H4 (cell line): ENCODE measurements at places on chromosomes 1 and 21. TPM values are rescaled to one million over a fixed set of nuclear protein-coding genes. Genes with fewer than 3 reads are reported as not detected.

- DNase-seq: peak; percentile 25
Measured at GRCh38 chr1:183273300-183273699, 87.2 kb downstream of the LAMC2 start.

- no peak for DNase-seq
Measured at GRCh38 chr1:179251675-179252074, 22.2 kb upstream of the ABL2 start.

DNA sequence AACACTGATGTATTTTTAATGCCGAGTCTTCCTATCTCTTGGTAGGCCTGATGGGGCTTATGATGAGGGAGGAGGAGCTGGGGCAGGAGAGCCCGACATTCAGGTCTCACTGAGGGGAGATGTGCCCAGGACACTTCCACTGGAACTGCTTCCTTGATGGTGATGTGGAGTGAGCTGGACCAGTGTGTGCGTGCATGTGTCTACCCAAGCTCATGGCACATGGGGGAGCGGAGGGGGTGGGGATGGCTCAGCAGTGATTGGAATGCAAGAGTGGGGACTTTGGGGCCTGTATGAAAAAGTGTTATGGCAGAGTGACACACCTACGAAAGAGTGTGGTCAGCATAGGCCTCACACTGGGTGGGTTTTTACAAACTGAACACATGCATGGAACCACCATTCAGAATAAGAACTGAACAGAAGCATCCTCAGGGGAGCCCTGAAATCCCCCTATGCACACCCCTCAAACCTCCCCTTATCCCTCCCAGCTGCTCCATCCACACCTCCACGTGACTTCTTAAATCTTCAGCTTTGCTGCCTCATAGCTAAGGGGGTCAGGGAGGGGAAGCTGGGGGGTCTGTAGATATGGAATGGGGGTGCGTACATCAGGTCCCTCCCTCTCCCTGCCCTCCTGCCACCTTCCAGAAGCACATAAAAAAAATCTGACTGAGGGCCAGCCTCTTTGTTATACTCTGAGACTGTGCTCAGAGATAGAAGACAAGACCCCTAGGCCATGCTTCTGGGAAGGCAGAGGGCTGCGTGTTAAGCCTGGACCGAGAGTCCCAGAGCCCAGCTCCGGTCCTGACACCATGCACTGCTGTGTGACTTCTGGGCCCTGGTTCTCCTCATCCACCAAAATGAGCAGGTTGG lies 11.6 kb downstream of the IL6R start:
- no peak for DNase-seq

- no peak for DNase-seq
Measured at GRCh38 chr1:220991506-220991905, 112.3 kb downstream of the HLX start.

GRCh38 chr1:87620807-87621206 lies 292.1 kb downstream of the LMO4 start:
- no peak for DNase-seq

DNA sequence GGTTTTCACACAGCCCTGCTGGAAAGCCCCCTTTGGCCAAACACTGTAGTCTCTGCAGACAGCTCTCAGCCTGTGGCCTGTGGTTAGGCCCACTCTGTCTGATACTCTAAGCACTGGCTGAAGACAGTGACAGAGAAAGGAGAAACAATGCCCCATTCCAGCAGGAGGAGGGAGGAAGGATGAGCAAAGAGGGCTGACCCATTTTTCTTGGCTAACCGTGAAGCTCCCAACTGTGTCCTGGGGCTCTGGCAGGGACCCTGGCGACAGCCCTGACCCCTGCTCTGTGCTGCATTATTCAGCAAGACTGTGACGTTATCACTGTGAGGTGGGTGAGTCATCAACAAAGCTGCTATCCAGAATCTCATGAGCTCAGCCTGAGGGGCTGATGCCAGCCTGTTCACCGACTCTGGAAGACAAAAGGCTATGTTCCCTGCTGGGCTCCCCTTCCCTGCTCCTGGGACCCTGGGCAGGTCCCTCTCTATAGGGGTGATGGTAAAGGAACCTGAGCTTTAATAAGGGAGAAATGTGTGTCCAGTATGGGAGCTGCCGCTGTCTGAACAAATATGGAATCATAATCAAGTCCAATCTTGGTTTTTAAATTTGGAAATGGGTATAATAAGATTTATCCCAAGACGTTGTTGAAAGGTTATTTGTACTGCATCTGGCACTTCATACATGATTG lies 107.0 kb downstream of the RHOU start:
- peak; percentile 85 for DNase-seq

DNA sequence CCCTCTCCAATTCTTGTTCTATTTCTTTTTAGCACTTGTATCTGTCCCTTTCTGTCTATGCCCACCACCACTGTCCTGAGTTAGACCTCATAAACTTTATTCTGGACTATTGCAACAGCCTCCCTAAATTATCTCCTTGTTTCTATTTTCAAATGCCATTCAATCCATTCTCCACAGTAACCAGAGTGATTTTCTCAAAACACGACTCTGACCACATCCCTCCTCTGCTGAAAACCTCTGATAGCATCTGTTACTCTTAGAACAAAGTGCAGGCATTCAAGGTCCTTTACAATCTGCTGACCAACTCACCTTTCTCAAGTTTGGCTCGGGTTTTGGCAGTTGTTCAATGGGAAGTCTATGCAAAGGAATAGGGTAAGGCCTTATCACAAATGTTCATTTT lies 22.8 kb upstream of the GPX7 start:
- no peak for DNase-seq

- no peak for DNase-seq
Measured at GRCh38 chr1:245604979-245605378, 450.2 kb downstream of the KIF26B start.

DNA sequence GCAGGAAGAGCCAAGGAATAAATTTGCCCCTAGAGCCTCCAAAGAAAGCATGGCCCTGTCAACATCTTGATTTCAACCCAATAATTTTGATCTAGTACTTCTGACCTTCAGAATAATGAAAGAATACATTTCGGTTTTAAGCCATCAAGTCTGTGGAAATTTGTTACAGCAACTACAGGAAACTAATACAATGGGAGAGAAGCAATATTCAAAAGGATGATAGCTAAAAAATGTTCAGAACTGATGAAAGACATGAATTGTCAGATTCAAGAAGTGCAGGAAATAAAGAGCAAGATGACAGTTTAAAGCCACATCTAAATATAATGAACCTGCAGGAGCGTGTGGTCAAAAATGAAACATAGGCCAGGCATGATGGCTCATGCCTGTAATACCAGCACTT lies 24.8 kb upstream of the IFFO2 start:
- no peak for DNase-seq

DNA sequence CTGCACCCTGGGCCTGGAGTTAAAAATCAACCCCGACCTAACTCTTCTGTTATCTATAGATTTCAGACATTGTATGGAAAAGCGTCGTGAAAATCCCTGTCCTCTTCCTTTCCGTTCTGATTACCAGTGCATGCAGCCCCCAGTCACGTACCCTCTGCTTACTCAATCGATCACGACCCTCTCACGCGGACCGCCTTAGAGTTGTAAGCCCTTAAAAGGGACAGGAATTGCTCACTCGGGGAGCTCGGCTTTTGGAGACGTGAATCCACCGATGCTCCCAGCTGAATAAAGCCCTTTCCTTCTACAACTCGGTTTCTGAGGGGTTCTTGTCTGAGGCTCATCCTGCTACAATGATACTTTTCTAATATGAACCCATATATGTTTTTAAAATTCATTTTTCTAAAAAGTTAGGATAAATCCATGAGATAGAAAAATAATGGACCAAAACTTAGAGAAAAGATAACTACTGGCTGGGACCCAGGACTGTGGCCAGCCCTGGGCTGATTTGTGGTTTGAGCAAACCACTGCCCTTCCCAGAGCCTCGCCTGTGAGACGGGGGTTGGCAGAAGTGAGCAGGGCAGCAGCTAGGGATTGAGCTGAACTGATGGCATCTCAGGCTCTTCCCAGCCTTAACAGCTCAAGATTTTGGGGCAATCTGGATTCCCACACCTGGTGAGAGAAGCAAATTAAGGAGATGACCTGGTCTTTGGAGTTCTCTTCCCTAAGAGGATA lies 5.0 kb downstream of the UQCRHL start:
- DNase-seq: peak; percentile 65

DNA sequence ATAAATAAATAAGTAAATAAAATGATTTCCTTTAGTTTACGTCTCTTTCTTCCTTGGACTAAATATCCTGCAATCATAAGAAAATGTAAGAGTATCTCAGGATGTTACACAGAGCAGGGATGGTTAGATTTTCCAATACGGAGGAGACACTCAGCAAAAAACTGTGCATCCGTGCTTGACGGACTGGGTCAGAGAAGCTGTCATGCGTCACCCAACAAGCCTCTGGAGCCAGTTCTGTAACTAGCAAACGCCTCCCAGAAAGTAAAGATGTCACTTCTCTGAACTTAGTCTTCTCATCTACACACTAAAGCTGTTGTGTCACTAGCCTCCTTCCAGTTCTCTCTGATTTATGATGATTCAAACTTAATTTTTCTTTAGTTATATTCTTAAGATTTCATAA lies 3.4 kb downstream of the CFHR4 start:
- DNase-seq: no peak

DNA sequence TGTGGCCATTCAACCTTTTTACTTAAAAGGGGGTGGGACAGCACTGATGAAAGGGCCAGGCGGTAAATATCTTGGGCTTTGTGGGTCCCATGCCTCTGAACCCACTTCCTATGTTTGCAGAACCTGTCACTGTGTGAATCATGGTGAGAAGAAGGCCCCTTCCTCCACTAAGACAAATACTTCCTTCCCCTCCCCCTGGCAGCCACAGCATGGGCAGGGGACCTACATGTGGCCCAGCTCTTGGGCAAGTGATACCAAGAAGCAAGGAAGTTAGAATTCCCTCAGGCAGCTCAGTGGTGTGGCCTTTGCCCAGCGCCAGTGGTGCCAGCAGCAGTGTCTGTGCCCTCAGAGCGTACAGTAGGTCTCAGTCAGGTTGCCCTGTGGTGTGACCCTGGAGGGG lies 168.6 kb downstream of the TRIM33 start:
- no peak for DNase-seq

DNA sequence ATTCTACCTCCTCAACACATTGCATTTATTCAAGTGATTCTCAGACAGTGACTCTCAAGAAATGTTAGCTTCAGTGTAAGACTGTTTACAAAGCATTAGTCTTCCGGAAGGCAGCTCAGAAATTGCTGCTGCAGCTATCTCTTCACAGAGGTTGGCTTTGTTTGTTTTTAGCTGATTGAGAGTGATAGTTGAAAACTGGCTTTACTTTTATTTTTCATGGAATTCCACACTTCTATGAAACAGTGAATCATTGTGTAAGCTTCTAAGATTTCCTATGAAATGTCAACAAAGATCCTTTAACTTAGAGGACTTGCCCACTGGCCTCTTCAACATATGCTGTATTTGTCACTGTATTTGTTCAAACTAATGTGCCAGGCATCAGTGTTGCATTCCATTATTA lies 121.3 kb downstream of the TNNI3K start:
- peak; percentile 31 for DNase-seq

- no peak for DNase-seq
Measured at GRCh38 chr1:115059316-115059715, 29.7 kb downstream of the TSHB start.

DNA sequence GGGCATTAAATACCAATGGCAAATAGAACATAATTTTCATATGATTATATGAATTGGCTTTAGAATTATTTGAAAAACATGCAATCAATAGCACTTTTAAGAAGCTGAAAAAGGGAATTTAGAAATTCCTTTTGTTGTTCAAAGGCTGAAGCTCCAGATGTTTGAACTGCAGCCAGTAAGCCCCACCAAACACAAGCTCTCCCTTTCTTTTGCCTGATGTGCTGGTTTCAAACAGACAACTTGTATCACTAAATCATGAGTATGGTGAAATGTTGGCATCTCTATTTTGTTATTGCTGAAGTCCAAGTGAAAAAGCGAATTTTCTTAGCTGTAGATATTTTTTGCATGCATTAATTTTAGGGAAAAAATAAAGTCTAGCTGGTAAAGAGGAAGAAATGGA lies 27.5 kb upstream of the NCAM2 start:
- DNase-seq: no peak

- peak; percentile 98 for DNase-seq
Measured at GRCh38 chr1:55127827-55128343, 87.3 kb downstream of the USP24 start.

DNA sequence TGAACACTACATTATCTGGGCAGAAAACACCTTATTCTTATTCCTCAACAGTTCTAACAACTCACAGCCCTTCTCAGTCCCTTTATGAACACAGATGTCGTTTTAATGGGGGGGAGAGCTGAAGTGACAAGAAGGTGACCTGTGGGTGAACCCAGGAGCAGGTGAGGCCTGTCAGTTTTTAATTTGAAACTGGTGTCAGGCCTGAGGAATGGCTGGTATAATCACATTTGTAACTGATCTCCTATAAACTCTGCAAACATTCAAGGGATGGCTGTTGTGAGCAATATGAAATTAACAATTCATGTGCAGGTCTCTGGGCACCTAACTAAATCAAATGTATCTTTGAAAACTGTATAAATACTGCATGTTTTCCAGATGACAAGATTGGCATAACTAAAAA lies 362.1 kb upstream of the NR5A2 start:
- DNase-seq: no peak

DNA sequence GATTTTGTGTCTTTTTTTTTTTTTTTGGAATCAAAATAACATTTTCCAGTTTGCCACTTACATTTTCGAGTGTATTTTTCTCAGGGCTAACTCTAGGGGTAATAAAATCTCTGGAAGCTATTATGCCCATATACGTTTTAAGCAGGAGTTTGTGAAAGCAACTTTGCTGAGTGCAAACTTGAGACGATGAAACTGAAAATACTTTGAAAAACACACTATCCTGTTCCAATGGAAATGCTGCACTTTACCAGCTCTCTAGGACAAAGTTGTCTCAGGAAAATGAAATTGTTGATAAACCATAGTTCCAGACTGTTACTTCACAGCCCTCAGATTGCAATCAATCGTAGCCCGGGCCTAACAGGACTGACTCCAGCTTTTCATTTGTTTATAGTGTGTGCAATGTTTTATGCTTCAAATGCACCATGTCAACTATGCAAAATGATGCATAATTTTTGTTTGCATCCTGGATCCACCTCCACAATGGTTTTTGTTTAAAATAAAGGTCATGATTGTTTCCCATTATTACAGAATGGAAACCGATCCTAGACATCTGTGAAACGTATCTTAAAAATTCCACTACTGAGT lies 220.6 kb upstream of the PKN2 start:
- DNase-seq: no peak

- DNase-seq: peak; percentile 53
Measured at GRCh38 chr21:44792702-44793591, 8.7 kb downstream of the UBE2G2 start.

DNA sequence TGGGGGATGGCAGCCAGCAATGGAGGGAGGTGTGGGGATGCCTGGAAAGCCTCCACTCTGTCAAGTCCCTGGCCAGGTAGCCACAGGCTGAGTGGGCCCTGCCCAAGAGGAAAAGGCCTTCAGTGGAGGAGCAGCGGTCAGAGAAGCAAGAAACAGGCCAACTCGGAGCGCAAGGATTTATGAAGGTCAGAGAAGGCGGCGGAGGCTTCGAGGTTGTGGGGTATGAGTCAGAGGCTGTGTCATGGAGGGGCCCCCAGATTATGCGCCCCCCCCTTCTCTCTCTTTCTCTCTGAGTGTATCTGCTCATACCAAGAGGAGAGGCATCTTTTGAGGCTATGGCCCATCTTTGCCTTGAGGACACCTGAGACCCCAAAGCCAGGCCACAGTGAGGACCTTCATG lies 99.5 kb downstream of the CASZ1 start:
- DNase-seq: no peak

Gene BATF3
- 3.8 and 6.5 TPM in 2 replicates for total RNA-seq

Gene OR2W3
- not detected in 2 replicates for total RNA-seq

Gene NGF
- not detected in 2 replicates for total RNA-seq

Gene DIO1
- total RNA-seq: not detected in 2 replicates

Gene EVA1B
- 2.5 and 4.2 TPM in 2 replicates for total RNA-seq

Gene LRRC53
- not detected in 2 replicates for total RNA-seq

Gene ARMH1
- total RNA-seq: not detected in 2 replicates

Gene UTS2
- not detected in 2 replicates for total RNA-seq
